ENCODE measurements at places on chromosomes 11 and 22.

- peaks cover 31% of the 10 kb centered on the region for H3K27me3 ChIP-seq
- H3K4me3 ChIP-seq: peak overlapping the region; percentile 64
- peaks cover 31% of the 10 kb centered on the region for H3K4me1 ChIP-seq
- peaks cover 11% of the 10 kb centered on the region for H3K36me3 ChIP-seq
- DNase-seq: no peak
Measured at GRCh38 chr11:67022341-67022933, 497 bp upstream of the SYT12 start.

DNA sequence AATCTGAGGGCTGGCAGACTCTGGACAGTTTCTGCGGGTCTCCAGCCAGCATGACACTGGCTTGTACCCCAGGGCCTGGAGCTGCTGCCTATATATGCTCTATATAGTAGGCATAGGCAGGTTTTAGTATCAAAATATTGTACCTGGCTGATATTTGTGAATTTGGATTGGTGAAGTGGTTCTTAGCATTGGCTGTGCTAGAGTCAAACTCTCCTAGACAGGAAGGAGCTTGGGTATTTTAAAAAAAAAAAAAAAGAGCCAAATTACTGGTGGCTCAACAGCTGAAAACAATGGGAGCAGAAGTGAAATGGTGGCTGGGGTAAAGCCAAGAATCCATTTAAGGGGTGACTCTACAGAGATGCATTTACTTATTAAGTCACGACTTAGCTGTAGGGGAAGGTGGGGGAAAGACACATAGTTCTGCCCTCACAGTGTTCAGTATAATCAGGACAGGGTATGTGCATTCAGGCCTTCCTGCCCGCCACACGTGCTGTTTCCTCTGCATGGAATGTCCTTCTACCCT, 11.0 kb upstream of the MTFP1 start:
- DNase-seq: no peak
- no peak overlapping the region for H3K4me3 ChIP-seq
- no peaks in the 10 kb centered on the region for H3K4me1 ChIP-seq
- H3K36me3 ChIP-seq: peaks cover 8% of the 10 kb centered on the region
- H3K27me3 ChIP-seq: no peaks in the 10 kb centered on the region

DNA sequence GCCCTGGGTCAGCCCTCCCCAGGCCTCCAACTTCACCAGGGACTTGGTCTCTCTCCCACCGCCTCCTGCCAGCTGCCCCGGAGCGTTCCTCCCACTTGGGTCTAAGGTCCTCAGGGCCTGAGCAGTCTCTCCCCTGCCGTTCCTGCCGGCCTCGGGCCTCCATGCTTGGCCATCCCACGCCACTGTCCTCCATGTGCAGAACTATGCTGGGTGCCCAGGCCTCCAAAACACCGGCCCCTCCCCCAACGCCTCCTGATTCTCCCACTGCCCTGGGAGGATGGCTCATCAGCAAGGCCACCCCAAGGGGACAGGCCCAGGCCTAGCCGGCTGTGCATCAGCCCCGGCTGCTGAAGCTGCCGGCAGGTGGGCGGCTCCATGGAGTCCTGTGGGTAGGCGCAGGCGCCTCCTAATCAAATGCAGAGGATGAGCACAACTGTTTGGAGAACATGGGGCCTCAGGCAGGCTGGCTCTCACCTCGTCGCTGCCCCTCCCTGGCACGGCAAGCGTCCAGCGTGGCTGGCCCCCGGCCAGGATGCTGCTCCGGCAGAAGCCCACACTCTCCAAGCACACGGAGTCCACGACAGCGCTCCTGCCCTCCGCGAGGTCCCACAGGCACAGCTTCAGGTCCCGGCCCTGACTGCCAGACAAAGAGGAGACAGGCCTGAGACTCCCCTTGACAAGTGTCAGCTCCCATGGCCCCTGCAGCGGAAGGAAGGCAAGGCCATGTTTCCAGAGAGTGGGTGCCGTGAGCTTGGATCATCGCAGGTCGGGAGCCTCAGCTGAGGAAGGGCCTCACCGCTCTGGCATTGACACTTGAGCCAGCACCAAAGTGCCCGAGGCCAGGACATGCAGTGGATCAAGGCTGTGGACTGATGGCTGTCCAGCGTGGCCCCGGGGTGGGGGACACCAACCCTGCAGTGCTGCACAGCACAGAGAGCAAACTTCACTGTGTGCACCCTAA, 42.6 kb downstream of the GNB1L start:
- no peak for DNase-seq
- no peaks in the 10 kb centered on the region for H3K36me3 ChIP-seq
- peaks cover 8% of the 10 kb centered on the region for H3K4me1 ChIP-seq
- no peak overlapping the region for H3K27ac ChIP-seq
- H3K27me3 ChIP-seq: no peaks in the 10 kb centered on the region

- peak overlapping the region; percentile 19 for H3K4me3 ChIP-seq
- H3K27me3 ChIP-seq: peaks cover 21% of the 10 kb centered on the region
- peaks cover 29% of the 10 kb centered on the region for H3K36me3 ChIP-seq
- H3K4me1 ChIP-seq: peaks cover 43% of the 10 kb centered on the region
- peak overlapping the region; percentile 93 for H3K27ac ChIP-seq
- DNase-seq: peak; percentile 44
Measured at GRCh38 chr11:133947321-133947756, 9.4 kb downstream of the IGSF9B start.

DNA sequence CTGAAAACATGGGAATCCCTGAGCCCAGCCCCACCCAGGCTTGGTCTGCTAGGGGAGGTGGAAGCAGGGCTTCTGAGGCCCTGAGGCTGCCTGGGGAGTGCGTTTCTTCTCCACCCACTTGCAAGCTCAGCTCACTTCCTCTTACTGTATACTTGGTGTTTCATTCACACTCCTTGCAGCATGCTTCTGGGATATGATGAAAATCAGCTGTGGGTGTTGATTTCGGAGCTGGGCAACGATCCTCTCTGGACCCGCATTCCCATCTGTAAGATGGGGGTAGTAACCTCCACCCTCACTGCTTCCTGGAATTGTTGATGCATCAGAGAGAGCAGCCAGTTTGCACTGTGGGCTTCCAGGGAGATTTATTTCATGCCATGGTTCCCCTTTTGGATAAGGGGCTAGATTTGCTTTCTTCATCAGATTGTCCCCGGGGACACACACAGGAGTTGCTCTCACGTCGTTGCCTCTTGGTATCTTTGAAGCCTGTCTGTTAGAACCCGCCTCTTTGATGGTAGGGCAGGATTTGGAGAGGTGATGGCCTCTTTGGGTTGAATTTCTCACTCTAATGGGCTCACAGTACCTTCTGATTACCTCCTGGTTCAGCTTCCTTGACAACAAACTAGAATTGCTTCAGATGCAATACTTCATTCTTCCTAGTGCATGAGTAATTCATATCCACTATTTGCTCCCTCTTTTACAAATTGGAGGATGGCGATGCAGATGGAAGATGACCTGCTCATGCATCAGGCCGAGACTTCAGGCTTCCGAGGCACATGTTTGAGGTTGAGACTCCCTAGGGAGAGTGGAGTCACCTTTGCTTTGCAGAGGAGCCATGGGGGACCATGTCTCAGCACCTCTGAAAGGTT, 40.4 kb downstream of the BCR start:
- peaks cover 86% of the 10 kb centered on the region for H3K4me1 ChIP-seq
- no peak for DNase-seq
- H3K4me3 ChIP-seq: peak overlapping the region; percentile 80
- H3K27ac ChIP-seq: peak overlapping the region; percentile 87

GRCh38 chr11:72738199-72739141, 13.7 kb downstream of the ARAP1 start:
- no peak for DNase-seq
- H3K4me1 ChIP-seq: peaks cover 61% of the 10 kb centered on the region
- H3K36me3 ChIP-seq: peaks cover 8% of the 10 kb centered on the region

DNA sequence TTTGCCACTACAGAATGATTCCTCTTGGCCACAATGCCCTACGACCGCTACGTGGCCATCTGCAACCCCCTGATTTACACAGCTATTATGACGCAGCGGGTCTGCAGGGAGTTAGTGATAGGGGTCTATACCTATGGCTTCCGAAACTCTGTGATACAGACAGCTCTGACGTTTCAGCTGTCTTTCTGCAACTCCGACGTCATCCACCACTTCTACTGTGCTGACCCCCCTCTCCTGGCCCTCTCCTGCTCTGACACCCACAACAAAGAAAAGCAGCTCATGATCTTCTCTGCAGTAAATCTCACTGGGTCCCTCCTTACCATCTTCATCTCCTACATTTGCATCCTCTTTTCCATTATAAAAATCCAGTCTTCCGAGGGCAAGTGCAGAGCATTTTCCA, 52.3 kb upstream of the OR5P2 start:
- H3K4me3 ChIP-seq: no peak overlapping the region
- DNase-seq: no peak
- no peaks in the 10 kb centered on the region for H3K36me3 ChIP-seq
- no peak overlapping the region for H3K27ac ChIP-seq
- no peaks in the 10 kb centered on the region for H3K4me1 ChIP-seq

- H3K4me1 ChIP-seq: peaks cover 53% of the 10 kb centered on the region
- no peak overlapping the region for H3K4me3 ChIP-seq
- DNase-seq: no peak
- H3K36me3 ChIP-seq: peaks cover 42% of the 10 kb centered on the region
Measured at GRCh38 chr22:27913162-27913741, 5.8 kb downstream of the PITPNB start.

DNA sequence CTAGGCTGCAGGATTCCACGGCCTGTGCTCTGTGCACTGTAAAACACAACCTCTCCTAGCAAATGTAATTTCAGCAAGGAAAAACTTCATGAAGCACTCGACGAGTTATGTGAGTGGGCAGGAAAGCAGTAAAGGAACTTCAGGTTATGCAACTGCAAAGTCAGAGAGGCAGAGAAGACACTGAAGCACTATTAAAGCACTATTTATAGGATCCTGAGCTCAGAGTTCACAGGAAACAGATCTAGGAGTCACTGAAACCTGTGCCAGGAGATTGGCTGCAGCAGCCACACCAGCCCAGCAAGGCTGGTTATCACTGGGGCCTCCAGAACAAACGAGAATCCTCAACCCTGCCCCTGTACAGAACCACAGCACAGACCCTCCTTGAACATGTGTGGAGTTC, 2.5 kb downstream of the SMIM35 start:
- H3K27ac ChIP-seq: peak overlapping the region; percentile 7
- no peak for DNase-seq
- H3K4me1 ChIP-seq: peaks cover 8% of the 10 kb centered on the region
- H3K4me3 ChIP-seq: no peak overlapping the region
- peaks cover 58% of the 10 kb centered on the region for H3K27me3 ChIP-seq

DNA sequence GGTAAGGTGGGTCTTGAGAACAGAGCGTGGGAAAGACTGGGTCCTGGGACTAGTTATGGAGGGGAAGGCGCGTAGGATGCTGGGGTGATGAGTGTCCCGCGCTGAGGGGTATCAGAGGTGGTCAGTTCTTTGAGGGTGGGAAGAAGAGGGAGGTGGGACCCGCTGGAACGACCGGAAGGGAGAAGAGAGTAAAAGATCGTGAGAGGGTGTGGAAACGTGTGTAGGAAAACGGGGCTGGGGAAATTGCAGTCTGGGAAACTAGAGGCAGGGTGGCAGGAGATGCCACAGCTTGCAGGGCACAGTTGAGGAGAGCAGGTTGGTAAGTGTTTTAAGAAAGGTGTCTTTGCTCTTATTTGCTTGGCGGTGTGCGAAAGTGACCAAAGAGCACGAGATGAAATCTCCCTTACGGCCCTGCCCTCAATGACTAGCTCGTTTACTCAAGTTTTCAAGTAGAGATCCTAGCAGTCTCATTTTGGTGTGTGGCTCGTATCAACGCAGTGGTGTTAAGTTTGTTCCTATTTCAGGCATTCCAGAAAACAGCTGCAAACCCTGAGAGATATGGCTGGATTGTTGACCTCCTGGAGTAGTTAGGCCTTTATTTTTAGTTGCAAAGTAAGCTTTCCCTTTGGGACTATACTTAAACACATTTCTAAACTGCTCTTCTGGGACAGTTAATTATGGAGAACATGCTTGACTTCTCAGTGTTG, 615 bp downstream of the STT3A start:
- peaks cover 37% of the 10 kb centered on the region for H3K36me3 ChIP-seq
- H3K4me3 ChIP-seq: peak overlapping the region; percentile 93
- DNase-seq: no peak
- H3K4me1 ChIP-seq: peaks cover 36% of the 10 kb centered on the region
- H3K27me3 ChIP-seq: no peaks in the 10 kb centered on the region

Measured in effector memory CD8-positive, alpha-beta T cell (primary cell).